ENCODE measurements at places on chromosomes 13 and 19.
A peak's percentile ranks its signal among the peaks of the same experiment; 100 is the strongest.

DNA sequence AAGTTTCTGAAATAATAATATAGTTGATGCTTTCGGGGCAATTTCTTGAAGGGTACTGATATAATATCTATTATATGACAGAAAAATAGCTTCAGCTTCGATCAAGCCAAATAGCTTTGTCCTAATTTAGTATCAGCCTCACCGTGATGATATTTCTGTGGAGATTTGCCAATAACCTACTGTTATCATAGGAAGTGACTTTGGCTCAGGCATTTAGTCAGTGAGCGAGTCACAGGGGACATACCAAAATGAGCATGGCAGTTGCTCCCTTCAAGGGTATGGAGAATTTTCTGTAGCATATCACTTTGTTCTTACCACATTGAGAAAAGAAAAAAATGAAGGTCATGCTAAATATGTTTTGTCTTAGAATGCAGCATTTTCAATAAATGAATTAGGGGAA lies 767.6 kb upstream of the SLITRK1 start:
- DNase-seq: no peak

DNA sequence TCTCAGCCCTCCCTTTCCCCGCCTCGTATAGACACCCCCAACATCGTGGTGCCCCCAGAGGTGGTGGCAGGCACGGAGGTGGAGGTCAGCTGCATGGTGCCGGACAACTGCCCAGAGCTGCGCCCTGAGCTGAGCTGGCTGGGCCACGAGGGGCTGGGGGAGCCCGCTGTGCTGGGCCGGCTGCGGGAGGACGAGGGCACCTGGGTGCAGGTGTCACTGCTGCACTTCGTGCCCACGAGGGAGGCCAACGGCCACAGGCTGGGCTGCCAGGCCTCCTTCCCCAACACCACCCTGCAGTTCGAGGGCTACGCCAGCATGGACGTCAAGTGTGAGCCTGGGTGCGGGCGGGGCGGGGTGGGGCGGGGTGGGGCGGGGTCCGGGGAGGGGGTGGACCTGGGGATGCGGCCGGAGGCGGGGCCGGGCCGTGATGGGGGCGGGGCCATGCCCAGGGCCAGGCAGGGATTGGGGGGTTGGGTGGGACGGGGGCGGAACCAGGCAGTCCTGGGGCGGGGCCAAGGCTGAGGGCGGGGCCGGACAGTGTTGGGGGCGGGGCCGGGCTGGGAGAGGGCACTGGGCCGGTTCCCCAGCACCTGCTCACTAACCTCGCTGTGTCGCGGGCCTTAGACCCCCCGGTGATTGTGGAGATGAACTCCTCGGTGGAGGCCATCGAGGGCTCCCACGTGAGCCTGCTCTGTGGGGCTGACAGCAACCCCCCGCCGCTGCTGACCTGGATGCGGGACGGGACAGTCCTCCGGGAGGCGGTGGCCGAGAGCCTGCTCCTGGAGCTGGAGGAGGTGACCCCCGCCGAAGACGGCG lies 7.8 kb downstream of the MAG start:
- no peak for DNase-seq

DNA sequence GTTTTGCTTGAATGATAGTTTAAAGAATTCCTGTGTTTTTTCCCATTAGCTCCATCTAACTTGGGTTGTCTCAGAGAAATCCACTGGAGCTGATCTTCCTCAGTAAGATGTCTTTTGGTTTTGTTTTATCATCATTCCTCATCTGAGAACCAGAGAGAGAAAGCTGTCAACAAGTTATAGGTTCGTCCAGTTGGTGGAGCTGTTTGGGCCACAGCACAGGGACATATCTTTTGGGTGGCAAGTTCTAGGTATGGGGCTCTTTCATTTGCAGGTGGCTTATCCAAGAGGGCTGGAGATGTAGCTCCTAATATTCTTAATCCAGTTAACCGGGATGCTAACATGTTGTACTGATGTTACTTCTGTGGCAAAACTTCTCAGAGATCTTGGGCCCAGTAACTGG lies 174.2 kb downstream of the KCNRG start:
- no peak for DNase-seq

DNA sequence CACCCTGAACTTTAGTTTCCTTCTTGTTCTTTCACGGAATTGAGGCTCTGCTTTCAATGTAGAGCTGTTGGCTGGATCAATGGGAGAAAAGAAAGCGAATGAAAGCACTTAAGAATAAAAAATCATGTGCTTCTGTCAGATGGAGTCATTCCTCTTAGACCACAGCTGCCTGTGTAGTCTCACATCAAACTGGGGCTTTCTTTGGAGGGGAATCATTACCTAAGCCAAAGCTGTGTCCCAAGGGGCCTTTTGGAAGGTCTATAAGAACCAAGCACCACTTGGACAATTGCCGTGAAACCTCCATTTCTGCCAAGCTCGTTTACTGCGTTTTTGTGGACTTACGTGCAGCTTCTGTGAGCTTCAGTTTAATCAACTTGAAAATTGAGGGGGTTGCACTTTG lies 44.2 kb upstream of the RNF113B start:
- no peak for DNase-seq

GRCh38 chr19:31000913-31001312 lies 348.3 kb downstream of the TSHZ3 start:
- DNase-seq: no peak

GRCh38 chr19:14106840-14107239 lies 10.7 kb downstream of the PRKACA start:
- no peak for DNase-seq

- DNase-seq: no peak
Observed at GRCh38 chr13:38530492-38530891, 156.4 kb upstream of the FREM2 start.

DNA sequence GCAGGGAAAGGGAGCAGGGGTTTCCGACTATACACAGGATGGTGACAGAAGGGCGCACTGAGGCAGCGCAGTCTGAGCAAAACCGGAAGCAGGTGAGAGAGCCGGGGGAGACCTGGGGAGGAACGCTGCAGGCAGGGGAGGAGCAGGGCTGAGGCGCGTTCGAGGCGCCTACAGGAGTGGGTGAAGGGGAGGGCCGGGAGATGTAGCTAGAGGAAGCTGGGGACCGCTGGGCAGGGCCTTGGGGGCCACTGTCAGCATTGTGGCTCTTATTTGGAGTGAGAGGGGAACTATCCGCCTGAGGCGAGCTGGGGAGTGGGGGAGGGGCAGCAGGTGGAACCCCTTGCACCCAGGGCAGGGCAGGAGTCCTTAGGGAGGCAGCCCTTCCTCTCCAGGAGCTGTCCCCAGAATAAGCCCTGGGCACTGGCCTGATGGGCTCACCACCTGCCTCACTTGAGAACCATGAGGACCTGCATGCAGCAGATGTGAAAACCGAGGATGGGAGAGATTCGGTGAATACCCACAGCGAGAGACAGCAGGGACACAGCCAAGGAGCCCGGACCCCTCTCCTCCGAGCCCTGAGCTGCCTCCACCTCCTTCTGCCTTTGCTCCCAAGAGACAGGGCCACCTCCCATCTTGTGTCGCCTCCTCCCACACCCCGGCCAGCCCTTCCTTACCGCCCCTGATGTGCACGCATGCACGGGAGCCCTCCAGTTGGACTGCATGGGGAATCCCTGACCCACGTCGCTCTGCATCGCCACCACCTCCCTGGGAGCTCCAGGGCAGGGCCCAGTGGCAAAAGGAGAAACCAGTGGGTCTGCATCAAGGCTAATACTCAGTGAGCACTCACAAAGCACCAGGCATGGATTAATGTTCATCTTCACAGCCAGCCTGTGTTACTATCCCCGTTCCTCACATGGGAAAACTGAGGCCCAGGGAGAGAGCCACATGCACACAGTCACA lies 10.3 kb downstream of the AKT2 start:
- no peak for DNase-seq

- DNase-seq: no peak
Observed at GRCh38 chr13:112636401-112636975, 48.5 kb upstream of the TUBGCP3 start.

- no peak for DNase-seq
Observed at GRCh38 chr13:71663431-71663830, 203.6 kb downstream of the DACH1 start.

GRCh38 chr19:45677351-45678230 lies 9.6 kb downstream of the GIPR start:
- no peak for DNase-seq

DNA sequence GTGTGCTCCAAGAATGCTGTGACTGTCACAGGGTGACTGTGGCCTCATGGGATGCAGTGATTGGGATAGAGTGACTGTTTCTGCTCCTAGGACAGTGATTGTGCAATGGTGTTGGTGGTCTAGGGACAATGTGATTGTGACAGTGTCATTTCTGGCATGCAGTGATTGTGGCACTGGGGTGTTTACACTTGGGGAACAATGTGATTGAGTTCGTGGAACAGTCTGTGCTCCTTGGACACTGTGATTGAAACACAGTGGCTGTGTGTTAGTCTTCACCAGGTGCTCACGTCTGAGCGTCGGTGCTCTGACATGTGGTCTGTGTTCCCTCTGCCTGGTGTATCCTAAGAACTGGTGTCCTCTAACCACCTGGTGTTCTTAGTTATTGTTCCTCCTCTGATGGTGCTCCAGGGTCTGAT lies 1.7 kb downstream of the PDE4A start:
- no peak for DNase-seq

GRCh38 chr13:59730026-59730425 lies 433.7 kb downstream of the DIAPH3 start:
- DNase-seq: no peak

- no peak for DNase-seq
Observed at GRCh38 chr19:11624069-11624463, 26.8 kb downstream of the ZNF627 start.

DNA sequence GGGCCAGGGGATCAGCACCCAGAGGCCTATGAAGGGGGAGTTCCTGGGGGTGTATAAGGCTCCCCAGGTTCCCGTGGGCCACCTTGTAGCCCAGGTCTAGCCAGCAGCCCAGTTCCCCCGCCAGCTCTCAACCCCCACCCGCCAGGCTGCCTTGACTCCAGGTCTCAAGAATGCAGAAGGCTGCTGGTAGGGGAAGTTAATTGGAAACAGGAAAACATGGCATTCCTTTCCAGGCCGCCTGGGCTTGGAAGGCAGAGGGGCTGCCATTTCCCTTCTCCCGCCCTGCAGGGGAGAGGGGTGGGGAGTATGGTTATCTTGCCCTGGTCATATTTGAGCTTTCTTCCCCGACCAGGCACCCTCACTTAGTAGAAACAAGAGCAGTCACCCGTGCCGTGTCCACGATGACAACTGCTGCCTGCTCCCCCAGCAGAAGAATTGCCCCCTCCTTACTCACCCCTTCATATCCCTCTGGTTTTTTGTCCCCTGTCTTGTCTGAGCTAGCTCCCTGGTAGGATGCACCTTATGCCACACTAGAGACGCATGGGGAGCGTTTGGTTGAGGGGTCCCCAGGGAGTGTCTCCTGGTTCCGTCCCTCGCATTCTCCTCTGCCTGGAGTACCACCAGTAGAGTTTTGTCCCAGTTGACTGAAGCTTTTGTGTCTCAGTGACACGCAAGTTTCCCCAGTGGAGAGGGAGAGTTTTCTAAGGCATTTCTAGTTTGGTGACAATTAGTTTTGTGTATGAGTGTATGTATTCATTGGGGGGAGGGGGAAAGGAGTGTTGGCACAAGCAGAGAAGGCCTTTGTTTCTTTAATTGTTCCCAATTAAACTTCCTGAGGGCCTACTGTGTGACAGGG lies 4.5 kb downstream of the BICRA start:
- no peak for DNase-seq

DNA sequence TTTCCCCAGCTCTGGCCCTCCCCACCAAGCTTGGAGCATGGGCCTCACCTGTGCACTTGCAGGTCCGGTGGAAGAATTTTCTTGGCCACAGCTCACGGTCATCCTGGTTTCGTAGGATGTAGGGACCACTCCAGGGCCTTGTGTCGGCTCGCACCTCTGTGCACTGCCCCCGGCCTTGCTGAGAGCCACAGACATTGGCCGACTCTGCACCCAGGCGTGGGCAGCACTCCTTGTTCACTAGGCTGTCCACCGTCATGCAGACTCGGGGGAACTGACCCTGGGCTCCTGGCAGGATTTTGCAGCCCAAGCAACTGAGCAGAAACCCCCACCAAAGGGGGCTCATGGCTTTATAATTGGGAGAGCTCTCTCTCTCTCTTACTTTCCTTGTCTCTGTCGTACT lies 569 bp downstream of the DCT start:
- no peak for DNase-seq

- DNase-seq: no peak
Observed at GRCh38 chr13:36248700-36249099, 34.3 kb upstream of the SOHLH2 start.

- no peak for DNase-seq
Observed at GRCh38 chr19:56222901-56223300, 20.8 kb downstream of the ZSCAN5C start.

GRCh38 chr13:22168437-22169190 lies 497.7 kb downstream of the FGF9 start:
- no peak for DNase-seq

DNA sequence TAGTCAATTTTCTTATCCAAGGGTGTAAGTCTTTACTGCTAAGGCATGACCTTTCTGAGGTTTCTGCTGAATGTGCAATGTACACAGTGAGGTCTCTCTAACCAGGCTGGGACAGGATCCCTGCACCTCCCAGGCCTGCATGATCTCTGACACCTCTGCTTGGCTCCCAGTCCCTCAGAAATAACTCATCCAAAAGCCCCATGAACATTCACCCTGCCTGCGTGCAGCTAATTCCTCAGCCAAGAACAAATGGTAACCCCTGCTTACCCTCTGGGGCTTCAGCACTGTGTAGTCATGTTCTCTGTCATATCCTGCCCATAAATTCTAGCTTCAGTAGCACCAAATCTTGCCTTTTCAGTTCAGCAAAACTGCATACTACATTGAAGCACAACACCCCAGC lies 1146.3 kb upstream of the MIR17HG start:
- DNase-seq: no peak

GRCh38 chr19:40954573-40954972 lies 36.5 kb upstream of the CYP2B6 start:
- DNase-seq: no peak

DNA sequence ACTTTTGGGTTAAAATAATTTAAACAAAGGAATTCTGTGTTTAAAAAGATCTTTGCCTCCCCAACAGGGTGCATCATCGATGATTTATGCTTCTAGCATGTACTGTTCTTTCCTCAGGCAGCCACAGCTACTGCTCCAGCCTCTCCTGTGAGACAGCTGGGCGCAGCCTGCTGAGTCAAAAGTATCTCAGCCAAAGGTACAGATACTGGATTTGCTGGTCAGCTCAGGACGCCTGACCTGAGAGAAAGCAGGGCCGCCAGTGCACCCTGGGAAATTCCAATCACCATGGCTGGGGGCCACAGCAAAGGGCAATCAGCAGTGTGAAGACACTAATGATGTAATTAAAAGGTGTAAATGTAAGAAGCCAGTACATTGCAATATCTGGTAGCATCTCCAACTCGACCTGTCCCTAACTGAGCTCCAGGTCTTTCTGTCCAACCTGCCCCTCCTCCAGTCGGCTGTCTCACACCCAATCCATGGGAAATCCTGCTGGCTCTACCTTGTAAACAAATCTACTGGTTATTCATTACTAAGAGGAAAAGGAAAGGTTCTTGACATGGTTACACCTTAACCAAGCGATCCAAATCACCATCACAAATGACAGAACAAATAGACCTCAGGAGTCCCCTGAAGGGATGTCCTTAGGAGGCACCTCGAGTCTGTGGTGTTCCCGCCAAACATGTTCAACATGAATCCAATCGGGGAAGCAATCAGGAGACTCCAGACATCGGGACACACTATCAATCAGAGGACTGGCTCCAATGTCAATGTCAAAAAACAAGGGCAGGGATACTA lies 7.3 kb downstream of the OPA3 start:
- peak; percentile 78 for DNase-seq
